ENCODE measurements at places on chromosomes 11 and 22.
A peak's percentile ranks its signal among the peaks of the same experiment; 100 is the strongest.

GRCh38 chr11:75475767-75476650 is 43.0 kb upstream of the KLHL35 start:
- DNase-seq, result peak; percentile 69

DNA sequence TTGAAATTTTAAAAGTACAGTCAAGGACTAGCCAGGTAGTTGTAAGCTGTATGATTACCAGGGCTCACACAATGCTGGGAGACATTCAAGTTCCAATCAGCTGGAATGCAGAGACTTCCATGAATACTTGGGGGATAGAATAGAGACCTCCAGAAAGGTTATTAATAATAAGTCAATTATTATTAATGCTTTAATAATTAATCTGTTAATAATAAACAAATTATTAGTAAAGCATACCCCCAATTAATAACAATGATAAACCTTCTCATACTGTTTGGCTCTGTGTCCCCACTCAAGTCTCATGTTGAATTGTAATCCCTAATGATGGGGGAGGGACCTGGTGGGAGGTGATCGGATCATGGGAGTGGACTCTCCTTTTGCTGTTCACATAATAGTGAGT is 14.6 kb upstream of the MS4A6A start:
- no peak for DNase-seq

GRCh38 chr22:24106385-24107381 is 74.6 kb upstream of the SUSD2 start:
- DNase-seq, result peak; percentile 71

- no peak for DNase-seq
These were observed 721.7 kb downstream of the DLG2 start for GRCh38 chr11:84905411-84905810.

DNA sequence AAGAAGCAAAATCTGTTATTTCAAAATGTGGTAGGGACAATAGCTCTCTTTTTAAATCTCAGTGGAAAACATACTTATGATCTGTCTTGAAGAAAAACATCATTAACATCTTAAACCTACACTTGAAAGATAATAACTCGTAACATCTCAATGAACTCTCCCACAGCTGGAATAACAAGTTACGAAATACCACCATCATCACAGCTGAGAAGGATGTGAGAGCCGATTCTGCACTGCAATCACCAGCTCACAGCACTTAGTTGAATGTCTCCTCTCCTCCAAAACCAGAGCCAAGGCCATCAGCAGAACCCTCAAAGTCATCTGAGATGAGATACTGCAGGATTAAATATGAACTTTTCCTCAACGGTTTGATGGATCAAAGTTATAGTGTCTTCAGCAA is 124.3 kb downstream of the ARHGAP20 start:
- DNase-seq, result no peak

GRCh38 chr11:66326261-66327111 is 9.6 kb upstream of the CD248 start:
- DNase-seq, result no peak

GRCh38 chr11:65719871-65720210 is 757 bp downstream of the RNASEH2C start:
- DNase-seq, result peak; percentile 69

DNA sequence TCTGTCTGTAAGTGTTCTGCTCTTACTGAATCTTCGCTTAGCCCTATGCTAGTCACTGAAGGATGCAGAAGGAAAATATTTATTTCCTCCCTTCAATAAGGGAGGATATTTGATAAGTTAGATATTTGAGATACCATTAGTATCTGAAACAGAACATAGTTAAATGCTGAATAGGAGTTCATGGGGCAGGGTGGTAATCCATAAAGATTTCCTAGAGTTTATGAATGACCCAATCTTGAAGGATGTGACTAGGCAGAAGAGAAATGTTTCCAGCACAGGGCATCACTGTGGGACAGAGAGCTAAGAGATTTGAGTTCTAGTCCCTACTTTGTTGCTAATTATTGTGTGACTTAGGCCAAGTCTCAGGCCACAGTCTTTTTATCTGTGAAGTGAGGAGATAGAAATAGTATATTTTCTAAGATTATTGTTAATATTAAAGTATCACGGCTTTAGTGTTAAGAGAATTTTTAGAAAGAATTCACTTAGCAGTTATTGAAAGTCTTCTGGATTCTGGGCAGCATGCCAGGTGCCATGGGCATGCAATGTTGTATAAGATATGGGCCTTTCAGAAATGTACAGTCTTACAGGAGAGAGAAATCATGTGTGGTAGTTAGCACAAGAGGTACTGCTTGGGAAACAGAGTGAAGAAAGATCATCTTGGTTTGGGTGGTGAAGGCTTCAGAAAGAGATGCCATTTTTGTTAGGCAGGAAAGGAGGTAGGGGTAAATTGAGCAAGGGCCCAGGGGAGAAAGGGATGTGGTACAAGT is 24.0 kb downstream of the SWAP70 start:
- no peak for DNase-seq

GRCh38 chr11:47179655-47179991 is 2.9 kb upstream of the ARFGAP2 start:
- DNase-seq, result peak; percentile 84

DNA sequence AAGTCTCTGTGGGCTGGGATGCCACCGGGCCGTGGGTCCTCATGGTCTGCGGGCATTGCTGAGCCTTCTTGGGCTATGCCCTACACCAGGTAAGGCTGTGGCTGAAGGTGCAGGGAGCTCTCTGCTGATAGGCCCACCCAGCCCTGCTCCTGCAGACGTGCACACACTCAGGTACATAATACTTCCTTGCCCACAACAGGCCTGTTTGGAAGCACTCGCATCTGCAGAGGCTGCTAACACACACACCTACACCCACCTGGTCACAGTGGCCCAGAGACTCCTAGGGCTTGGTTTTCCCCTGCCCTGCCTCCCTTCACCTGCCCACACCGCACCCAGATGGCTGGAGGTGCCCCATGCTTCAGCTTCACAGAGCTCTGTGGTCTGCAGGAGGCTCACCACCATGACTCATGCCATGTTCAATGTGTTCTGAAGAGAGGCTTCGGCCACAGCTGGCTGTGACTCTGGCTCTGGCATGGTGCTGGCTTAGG is 72.8 kb upstream of the KCNQ1OT1 start:
- DNase-seq, result no peak

DNA sequence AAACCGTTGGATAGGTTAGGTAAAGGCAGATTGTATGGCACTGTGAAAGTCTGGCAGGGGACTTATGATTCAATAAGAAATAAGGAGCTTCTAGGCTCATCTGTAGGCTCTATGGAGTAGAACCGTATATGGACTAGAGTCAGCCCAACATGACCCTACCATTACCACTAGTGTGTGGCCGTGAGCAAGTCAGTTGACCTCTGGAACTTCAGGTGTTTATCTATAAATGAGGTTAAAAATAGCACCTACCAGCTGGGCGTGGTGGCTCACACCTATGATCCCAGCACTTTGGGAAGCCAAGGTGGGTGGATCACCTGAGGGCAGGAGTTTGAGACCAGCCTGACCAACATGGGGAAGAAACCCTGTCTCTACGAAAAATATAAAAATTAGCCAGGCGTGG is 4.4 kb downstream of the HINFP start:
- no peak for DNase-seq

DNA sequence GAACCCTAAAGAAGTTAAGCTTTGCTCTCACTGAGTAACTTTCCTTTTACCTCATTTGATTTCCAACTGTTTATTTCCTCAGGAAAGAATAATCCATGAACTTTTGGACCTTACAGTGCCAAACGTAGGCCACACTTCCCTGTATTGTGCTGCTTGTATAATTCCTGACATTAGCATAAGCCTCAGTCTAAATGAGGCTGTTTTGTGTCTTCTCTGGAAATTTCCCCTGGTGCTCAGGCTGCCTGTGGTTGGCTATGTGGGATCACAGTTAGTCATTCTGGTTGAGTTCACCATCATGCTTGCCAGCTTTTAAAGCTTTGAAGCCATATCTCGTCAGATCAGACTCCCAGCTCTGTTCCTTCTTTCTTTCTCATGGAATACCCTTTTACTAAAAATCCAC is 107.0 kb downstream of the FAM76B start:
- DNase-seq, result no peak

- no peak for DNase-seq
These were observed 6.2 kb downstream of the TPBGL start for GRCh38 chr11:75246671-75247350.

DNA sequence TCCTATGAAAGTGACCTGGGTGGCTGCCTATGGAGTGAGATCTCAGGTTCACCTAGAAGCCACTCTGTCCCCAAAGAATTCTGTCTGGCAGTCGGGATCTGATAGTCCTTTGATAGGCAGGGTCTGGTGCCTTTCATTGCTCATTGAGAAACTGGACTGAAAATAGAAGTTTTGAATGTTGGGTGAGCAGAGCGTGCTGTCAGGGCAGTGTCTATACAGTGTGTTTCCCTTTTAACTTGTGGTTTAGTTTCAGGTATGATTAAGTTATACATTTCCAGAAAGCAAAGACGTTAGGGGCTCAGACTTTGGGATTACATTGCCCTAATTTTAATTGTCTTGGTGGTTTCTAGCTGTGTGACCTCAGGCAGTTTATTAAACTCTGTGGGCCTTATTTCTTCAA is 111.3 kb upstream of the PAX6 start:
- DNase-seq, result no peak

DNA sequence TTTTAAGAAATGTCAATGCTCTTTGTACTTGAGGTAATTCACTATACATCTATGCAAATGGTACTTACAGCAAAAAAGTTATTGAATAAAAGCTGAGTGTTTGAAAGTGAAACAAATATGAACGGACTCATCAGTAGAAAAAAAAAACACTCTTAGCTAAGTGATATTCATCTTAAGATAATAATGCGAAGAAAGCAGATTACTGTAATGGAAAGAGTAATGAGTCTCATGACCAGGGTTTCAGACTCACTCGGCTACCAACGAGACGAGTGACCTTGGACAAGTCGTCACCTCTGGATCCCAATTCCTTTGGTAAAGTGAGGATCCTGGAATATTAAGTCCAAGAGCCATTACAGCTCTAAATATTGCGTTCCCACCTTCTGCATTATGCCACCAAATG is 57.0 kb downstream of the PACSIN2 start:
- no peak for DNase-seq

GRCh38 chr11:77324508-77324907 is 23.0 kb upstream of the GDPD4 start:
- DNase-seq, result no peak

- no peak for DNase-seq
These were observed 20.3 kb upstream of the APLP2 start for GRCh38 chr11:130049328-130049771.

DNA sequence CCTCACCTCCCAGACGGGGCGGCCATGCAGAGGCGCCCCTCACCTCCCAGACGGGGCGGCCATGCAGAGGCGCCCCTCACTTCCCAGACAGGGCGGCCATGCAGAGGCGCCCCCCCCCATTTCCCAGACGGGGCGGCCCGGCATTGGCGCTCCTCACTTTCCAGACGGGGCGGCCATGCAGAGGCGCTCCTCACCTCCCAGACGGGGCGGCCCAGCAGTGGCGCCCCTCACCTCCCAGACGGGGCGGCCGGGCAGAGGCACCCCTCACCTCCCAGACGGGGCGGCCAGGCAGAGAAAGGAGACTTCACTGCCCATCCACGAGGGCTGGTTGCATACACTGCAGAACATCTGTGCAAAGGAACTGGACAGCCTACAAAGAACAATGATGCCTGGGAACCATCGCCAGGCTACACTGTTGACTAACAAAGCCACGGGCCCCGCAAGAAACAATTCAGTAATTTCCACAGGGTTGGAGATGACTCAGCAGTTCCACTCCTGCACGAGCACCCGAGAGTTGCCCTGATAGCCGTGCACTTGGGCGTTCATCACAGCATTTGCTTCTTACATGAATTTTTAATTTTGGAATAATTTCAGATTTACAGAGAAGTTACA is 58.7 kb downstream of the CTTN start:
- no peak for DNase-seq
